ENCODE measurements at places on chromosomes 7 and 10.
A peak's percentile ranks its signal among the peaks of the same experiment; 100 is the strongest.

DNA sequence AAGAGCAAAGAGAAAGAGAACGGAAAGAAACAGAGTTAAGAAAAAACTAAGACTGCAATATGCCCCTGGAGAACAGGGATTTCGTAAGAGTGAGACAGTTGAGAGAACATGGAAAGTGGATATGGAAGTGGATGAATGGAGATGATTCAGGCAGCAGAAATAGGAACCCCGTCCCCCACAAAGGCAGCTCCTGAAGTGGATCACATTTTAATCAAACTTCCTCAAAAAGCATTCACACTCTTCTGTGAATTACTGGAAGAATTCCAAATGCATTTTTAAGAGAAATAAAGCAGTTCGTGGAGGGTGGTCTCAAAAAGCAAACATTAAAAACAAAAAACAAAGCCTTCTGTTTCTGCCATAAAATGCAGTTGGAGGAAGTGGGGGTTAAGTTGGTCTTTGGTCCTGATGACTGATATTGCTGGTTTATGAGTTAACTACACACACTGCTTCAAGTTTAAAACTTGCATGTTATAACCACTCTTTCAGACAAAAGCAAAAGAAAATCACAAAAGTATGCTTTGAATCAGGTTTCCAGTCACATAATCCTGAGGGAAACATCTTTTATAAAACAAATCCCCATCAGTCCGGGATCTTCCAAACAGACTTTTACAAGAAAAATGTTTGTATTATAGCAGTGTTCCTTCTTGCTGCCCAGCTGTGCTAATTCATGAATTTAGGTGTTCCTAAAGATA, 214.3 kb downstream of the FANK1 start:
- DNase-seq, result no peak

DNA sequence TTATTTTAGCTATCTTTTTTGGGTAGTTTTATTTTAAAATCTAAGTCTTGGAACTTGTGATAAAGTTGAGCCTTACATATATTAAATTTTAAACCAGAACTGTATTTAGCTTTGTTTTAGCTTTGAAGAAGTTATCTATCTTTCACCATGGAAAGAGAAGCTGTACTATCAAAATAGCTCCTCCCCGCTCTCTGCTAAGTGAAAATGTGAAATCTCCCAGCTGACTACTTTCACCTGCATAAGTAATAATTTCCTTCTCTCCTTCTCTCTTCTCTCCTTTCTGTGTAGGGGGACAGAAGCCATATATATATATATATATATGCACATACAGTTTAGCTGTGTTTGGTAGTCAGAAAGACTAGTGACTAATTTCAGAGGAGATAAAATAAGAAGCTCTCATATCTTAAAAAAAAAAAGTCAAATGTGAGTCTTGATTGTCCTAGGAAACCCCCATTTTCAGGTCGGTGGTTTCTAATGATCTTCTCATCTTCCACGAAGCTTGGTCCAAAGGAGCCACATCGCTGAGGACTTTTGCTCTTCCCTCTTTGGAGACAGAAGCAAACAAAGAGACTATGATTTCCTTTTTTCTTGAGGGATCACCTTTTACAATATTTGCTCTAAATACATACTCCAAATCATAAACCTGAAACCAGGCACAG, 30.6 kb upstream of the GDI2 start:
- no peak for DNase-seq

DNA sequence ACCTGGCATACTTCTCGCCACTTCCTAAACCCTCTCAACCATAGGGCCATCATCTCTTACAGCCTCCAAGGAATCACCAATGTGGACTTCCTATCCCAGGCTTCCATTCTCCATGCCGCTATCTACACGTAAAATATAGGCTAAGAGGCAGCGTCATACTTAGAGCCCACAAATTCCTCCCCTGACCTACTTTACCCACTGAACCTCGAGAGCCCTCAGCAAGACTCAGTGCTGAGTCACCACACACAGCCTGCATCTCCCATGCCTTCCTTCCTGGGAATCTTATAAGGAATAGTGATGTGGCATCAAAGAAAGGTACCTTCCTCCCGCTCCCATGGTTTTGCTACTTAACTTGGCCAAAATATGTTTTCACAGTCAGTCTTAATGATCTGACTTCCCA, 435.6 kb upstream of the NFE2L3 start:
- DNase-seq, result peak; percentile 19

- peak; percentile 28 for DNase-seq
Observed at GRCh38 chr10:80530251-80530650, 7.5 kb upstream of the SH2D4B start.

DNA sequence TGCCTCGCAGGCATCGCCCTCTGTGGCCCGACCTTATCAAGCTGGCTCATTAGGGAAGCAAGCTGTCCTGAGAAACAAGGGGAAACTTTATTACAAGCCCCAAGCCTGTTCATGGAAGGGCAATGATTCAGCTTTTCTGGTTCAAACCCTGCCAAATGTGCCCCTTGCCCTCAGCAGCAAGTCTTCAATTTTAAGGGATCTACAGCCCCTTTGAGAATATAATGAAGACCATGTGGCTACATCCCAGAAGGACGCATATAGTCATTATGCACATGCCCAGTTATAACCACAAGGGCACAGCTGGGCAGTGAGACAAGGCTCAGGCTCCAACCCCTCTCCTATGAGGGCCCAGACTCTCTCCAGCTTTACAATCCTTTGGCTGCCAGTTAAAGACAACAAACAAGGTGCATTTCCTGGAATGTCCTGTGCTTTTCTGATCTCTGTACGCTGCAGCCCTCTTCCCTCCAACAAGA, 56.7 kb downstream of the DDC start:
- DNase-seq, result no peak

DNA sequence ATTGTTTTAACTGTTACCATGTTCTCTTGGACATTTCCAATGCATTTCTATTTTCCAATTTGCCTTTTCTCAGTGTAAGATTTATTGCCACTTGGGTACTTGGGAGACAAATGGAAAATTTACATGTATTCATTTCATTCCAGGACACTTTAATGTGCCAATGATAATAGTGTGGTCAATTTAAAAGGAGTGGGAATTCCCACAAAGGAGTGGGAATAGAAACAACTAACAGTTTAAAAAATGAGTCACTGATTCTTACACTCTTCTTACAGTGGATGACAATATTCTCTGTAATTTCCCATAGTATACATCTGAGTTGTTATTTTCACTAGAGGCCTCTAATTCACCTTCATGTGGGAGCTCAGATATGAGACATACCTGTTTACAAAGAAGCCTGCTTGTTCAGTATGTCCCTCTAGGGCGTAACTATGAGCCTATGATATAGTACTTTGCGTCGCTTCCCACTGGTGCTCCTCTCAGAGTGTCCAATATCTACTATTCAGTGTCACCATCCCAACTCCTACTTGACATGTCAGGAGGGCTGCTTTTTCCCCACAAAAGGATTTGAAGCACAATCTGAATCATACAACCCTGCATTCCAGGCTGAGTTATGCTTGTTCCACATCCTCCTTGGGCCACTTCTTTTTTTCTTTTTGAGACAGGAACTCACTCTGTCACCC, 301.3 kb downstream of the PHTF2 start:
- no peak for DNase-seq

GRCh38 chr10:112390125-112390703, 16.3 kb downstream of the ACSL5 start:
- DNase-seq, result no peak

DNA sequence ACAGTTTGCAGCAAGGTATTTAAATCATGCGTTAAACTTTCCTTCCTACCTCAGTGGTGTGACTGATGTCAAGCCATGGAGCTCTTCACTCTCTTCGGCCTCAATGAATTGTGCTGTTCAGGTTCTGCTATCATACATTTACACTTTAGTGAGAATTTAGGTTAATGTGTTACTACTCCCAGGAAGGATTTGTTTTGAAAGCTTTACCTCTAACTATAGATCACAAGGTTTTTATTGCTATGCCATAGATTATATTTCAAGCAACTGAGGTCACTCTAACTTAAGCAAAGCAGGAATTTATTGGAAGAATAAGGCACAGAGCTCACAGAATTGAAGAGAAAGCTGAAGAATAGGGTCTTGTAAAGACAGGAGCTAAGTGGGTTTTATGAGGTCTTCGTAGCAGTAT, 11.0 kb upstream of the ADD3 start:
- no peak for DNase-seq

DNA sequence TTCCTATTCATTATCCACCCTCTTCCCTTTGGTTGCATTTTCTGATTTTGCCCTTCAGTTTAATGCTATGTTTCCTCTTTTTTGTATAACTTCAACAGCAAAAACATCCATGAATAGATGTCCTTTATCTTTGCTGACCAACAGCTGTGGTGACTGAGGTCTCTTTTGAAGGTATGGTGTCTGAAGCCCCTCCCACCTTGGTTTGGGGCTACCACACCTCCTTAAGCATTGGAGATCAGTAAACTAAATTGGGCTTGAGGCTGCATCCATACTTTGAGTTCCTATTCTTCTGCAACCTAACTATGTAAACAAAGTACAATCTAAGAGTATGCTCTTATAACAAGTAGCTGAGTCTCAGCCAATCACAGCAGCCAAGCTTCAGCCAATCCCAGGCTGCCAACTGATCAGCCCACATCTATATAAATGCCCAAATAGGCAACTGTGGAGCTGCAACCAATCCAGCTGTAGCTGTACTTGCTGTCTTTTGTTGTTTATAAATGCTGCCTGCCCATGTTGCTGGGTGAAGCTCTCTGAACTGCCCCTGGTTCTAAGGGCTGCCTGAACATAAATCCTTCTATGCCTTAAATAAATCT, 69.4 kb upstream of the PDLIM1 start:
- DNase-seq, result peak; percentile 56

- no peak for DNase-seq
Observed at GRCh38 chr7:81503336-81503735, 266.5 kb downstream of the HGF start.

GRCh38 chr10:11685787-11686218, 56.4 kb upstream of the ECHDC3 start:
- DNase-seq, result peak; percentile 68

- DNase-seq, result no peak
Observed at GRCh38 chr7:24797270-24797669, 40.0 kb upstream of the GSDME start.

DNA sequence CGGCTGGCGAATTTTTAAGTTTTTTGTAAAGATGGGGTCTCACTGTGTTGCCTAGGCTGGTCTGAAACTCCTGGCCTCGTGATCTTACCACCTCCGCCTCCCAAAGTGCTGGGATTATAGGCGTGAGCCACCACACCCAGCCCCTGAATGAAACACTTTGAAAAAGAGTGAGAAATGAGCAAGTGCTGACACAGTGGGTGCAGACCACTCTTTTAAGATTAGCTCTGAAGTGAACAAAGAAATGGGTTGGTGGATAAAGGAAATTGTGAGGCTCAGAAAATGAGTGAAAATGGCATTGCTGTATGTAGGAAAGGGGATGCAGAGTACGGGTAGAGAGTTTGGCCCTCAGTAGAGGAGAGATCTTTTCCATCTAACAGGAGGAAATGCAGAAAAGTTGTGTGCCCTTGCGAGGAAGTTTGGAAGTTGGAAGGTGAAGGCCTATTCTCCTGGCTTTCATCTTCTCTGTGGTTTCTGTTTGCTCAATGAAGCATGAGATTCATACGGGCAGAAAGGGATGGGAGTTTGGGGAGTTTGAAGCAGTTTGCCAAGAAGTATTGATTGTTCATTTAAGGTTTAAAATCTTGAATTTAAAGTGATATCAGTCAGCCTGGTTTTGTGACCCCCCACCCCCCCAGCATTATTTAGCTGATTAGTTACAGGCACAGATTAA, 11.0 kb downstream of the MAPK8 start:
- no peak for DNase-seq

GRCh38 chr7:158672975-158673374, 31.6 kb downstream of the NCAPG2 start:
- peak; percentile 40 for DNase-seq

GRCh38 chr10:287814-288213, 152.6 kb downstream of the ZMYND11 start:
- peak; percentile 29 for DNase-seq

- DNase-seq, result no peak
Observed at GRCh38 chr7:159201722-159202330, 57.2 kb upstream of the VIPR2 start.

GRCh38 chr7:6375348-6376101, 72.2 kb downstream of the DAGLB start:
- peak; percentile 35 for DNase-seq

All from DMS53 (cell line).